ENCODE measurements at places on chromosomes 3 and 15.

- no peak for DNase-seq
Observed at GRCh38 chr15:25060472-25060803, 105.7 kb downstream of the SNRPN start.

- peak; percentile 77 for DNase-seq
Observed at GRCh38 chr3:37996785-37997301, 6.3 kb downstream of the VILL start.

GRCh38 chr3:156795890-156796481 lies 30.2 kb upstream of the LEKR1 start:
- DNase-seq: no peak

DNA sequence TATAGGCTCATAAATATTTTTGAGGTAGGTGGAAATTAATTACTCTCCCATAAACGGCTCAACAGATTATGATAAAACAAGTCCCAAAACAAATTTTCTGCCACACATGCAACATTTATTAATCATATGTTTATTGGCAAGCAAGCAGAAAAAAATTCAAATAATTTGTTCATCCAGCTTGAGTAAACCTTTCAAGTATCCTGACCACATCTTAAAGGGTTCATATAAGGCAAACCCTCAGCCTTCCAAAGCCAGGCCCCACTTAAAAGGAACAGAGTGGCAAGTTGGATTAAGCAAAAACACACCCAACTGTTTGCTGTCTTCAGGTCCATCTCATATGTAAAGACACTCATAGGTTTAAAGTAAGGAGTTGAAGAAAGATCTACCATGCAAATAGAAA lies 1042.3 kb downstream of the DIPK2A start:
- DNase-seq: no peak

GRCh38 chr3:24382647-24383046 lies 112.0 kb downstream of the THRB start:
- no peak for DNase-seq

DNA sequence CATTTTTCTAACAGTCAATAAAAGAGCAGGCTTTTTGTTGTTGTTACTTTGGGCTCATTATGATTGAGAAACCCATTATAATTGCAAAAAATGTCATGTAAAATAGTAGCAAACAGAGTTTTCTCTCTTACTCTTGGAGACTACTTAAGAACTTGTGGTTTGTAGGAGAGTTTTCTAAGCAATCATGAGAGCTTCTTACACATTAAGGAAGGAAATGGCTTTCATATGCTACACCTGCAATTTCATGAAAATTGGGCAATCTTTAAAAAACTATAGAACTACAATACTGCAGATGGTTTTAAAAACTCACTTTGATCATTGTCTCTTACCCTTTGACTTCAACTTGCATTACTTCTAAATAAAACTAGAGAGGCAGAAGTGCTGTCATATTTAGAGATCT lies 701.8 kb downstream of the ZPLD1 start:
- DNase-seq: no peak

GRCh38 chr3:126213379-126214028 lies 33.1 kb upstream of the ALDH1L1 start:
- DNase-seq: no peak

DNA sequence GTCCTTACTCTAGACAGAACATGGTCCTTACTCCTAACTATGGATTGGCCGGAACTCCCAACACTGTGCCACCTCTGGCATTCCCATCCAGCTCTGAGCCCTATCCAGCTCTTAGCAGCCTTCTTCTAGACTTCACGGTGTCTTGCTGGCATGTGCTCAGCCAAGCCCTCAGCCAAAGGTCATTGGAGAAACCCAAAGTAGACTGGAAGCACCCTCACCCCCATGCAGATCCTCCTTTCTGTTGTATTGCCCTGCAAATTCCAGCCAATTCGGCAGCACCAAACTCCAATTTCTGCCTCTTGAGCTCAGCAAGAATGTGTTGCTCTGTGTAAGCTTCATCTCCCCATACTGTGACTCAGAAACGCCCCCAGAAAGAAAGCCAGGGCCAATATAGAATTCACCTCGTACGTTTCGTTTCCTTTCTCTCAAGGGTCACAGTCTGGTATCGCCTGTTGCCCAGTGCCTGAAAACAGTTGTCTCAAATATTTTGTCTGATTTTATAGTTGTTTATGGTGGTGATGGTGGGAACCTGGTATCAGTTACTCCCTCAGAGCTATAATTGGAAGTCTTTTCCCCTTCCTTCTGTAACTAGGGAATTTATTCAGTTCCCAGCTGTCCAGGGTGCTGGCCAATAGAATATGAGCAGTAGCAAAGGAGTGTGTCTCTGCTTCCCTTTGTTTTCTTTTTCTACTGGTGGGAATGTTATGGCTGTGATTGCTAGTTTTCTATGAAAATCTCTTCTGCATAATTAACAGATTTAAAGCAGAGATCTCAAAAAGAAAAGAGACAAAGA lies 28.4 kb upstream of the EPHB3 start:
- no peak for DNase-seq

GRCh38 chr3:112744106-112744505 lies 102.6 kb downstream of the CD200R1L start:
- DNase-seq: no peak
